ENCODE measurements at places on chromosomes 4 and X.

DNA sequence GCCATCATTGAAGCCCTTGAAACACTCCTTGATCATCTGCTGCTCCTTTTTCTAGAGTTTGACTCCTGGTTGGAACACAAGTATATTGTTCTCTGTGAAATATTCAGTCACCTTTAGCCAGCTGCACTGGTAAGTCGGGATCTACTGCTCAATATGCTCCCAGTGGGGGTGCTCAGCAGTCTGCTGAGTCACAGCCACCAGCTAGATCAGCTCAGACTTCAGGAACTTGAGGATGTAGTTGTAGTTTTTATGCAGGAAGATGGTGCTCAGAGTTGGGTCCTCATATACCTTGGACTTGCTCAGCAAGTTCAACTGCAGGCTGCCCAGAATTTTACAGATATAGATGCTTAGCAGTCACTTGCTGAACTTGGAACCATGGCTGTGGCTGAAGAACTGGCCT, 202.5 kb upstream of the RPL34 start:
- no peak for DNase-seq

DNA sequence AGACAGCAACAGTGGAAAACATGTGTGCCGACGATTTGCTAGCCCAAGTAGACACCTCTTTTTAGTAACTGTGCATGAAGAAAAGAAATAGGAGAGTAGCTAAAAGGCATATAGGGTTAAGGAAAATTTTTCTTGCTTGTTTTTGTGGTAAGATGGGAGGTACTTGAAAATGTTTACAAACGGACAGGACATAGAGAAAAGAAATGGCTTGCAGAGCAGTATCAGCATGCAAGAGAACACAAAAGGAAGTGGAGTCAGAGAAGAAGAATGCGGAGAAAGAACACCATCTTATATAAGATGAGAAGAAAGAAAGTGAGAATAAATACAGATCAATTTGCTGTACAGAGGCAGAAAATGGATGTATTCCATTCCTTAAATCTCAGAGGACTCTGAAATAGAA, 263.7 kb upstream of the ETNPPL start:
- no peak for DNase-seq

DNA sequence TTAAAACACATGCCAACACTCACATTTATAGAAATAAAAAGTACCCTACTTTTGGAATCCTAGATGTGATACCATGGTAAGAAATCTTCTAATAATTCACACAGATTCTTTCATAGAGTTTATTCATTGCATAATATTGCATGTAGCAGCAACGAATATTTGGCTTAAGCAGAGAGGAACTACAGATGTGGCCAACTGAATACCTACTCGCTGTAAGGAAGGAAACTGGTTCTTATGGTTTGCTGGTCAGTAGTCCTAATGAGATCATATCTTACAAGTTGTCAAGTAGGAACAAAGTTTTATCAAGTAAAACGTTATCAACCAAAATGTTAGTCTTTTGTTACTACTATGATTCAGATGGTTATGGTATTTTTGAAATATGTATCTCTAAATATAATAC, 996.1 kb downstream of the PDHA2 start:
- no peak for DNase-seq

GRCh38 chrX:46236411-46236810, 308.8 kb downstream of the ZNF674 start:
- DNase-seq: no peak

DNA sequence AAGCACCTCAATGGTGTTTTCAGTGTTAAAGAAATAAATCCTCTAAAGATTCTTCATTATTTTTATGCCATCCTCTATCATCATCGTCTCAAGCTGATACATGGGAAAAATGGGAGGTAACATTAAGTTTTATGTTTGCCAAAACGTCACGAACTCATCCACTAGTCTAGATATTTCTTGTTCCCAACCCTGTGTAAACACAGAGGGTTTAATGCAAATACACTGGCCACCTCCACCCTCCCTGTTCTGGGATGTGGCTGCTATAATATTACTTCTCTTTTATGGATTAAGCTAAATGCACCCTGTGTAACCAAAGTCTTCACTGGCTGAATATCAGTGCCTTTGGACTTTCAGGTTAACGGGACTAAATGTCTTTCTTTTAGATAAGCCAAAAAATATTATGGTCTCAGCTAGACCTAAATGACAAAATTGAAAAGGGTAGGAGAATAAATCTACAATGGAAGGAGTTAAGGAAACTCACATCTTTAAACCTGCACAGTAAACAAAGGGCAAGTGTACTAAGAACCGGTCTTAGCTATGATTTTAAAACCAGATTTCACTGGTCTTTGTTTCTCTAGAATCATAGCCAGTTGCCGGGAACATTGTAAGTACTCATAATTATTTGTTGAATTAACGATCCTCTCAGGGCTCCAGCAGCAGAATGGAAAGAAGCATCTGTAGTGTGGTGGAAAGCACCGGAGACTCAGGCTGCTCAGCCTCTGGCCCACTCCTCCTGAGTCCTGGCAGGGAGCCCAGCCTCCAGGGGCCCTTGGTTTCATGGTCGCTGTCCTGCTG, 103.5 kb upstream of the NOCT start:
- DNase-seq: no peak

DNA sequence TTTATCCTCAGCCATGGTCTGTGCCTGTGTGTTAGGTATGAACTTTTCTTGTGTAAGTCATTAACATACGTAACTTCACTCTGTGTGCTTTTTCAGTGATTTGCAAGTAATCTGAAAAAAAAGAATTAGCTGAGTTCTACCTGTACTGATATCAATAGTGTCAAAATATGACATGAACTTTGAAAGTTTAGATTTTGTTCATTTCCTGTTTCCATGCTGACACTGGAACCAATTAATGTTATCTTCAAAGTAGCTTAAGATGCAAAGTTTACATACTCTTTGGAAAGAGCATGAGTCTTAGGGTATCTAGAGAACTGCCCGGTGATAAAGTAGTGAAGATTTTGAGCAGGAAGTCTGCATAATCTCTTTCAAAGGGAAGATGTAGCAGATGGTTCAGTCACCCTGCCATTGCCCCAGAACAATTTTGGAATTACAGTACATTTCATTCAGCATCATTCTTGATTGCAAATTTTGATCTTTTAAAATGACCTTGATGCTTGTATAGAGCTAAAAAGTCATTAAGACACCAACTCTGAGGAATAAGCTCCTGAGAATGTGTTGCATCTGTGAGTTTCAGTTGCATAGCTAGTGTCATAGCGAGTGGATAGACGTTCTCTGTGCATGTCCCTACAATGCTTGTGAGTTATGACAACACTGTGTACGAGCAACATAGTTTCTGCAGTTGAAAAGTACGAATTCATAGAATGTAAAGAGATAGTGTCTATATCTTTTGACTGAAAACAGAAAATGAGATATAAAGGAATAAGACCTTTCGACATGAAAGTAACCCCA, 130.5 kb downstream of the PTTG2 start:
- DNase-seq: no peak

DNA sequence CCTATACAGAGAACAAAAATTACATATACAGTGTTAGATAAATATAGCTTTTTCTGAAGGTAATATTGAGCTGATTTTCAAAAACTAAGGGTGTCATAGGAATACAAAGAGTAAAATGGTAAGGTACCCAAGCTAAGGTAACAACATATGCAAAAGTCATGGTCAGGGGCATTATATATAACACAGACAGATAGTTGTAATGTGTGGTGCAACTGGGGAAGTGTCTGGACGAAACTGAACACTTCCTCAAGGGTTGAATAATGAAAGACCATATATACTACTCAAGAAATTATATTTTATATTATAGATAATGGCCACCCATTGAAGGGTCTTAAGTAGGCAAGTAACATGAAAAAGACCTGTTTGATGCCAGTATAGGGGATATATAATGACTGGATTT, 262.1 kb upstream of the CXXC4 start:
- no peak for DNase-seq

- no peak for DNase-seq
Observed at GRCh38 chr4:17094876-17095210, 196.4 kb upstream of the LDB2 start.

DNA sequence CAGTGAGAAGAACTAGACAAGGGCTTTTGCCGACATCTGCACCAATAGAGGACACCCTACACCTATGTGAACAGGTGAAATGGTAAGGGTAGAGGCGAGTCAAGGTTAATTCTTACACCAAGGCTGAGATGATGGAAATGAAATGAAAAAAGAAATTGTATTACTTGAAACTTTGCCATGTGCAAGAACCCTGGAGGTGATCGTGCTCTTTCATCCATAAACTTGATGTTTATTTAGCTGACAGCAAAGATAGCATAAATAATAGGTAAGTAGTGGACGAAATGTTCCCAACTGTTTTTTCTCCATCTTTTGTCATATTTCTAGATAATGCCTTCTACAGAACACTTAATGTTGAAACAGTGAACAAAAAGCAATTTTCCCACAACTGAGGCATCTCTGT, 162.5 kb downstream of the BANK1 start:
- no peak for DNase-seq

DNA sequence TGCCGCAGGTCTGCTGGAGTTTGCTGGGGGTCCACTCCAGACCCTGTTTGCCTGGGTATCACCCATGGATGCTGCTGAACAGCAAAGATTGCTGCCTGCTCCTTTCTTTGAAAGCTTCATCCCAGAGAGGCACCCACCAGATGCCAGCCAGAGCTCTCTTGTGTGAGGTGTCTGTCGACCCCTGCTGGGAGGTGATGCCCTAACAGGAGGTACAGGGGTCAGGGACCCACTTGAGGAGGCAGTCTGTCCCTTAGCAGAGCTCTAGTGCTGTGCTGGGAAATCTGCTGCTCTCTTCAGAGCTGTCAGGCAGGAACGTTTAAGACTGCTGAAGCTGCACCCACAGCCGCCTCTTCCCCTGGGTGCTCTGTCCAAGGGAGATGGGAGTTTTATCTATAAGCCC, 162.7 kb downstream of the NAF1 start:
- no peak for DNase-seq

GRCh38 chr4:37812713-37813112, 13.8 kb upstream of the PGM2 start:
- DNase-seq: no peak

- DNase-seq: no peak
Observed at GRCh38 chrX:15391850-15392249, 7.6 kb upstream of the VEGFD start.

DNA sequence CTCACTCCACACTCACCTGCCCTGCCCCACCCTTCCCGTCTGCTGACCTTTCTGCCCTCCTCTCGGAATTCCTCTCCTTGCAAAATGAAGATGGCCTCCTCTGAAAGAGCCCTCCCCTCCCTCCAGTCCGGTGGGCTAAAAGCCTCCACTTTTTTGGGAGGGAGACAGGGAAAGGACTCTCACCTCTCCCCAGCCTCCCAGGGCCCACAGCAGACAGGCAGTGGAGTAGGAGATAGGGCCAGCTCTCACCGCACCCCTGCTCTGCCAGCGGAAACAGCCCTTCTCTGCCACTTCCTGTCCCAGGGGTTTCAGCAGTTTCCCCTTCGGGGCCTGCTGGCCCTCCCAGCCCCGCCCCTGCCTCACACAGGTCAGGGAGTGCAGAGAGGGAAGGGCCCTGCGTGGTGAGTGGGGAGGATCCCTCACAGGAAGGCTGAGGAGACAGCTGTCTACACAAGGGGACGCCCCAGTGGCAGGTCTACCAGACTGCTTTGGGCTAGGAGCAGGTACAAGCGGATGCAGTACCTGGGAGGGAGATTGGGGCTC, 18.2 kb downstream of the ELF4 start:
- peak; percentile 65 for DNase-seq

DNA sequence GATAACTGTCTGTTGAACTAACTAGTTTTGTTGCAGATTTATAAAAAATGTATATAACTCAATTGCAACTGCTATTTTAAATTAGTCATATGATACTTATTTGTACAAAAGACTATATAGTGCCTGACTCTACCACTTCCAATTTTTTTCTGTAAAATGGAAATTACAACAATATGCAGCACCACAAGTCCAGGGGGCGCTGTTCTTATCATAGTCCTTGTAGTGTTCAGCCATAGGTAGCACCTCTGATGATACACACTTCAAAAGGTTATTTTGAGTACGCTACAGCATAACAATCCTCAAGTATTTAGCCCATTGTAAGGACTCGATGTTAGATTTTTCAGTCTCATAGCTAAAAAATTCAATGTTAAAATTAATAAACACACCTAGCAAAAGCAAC, 174.9 kb downstream of the CORIN start:
- DNase-seq: peak; percentile 18

GRCh38 chrX:69428216-69428615, 75.9 kb upstream of the NALF2 start:
- DNase-seq: no peak

GRCh38 chr4:56937262-56937661, 29.6 kb downstream of the REST start:
- no peak for DNase-seq

GRCh38 chr4:153758688-153759406, 977 bp downstream of the RNF175 start:
- DNase-seq: peak; percentile 17

DNA sequence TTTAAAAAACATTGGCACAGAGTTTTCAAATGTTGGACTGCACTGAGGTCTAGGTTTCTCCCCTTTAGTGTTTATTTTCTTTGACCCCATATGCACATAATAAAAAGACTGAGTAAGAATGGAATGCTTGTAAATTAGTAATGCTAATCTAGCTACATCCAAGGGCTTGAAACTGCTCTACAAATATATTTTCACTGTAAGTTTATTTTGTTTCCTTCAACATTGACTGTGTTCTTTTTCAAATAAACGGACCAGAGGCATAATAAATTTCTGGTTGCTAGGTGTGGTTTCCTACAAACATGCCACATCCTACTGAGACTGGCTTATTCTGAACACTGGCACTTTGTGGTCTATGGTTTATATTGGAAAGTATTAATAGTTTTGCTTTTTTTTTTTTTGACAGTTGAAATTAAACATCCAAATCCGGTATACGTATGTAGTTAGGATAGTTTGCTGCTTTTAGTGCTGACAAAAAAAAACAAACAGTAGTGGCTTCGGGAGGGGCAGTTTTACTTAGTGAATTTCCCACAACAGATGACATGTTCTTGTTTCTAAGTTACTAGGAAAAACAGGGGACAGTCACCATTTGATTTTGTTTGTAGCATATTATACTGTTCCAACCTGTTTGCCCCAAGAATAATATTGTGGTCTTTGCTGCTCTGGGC, 13.2 kb downstream of the CA5B start:
- no peak for DNase-seq

- DNase-seq: no peak
Observed at GRCh38 chr4:100962698-100963097, 384.6 kb downstream of the PPP3CA start.

- no peak for DNase-seq
Observed at GRCh38 chr4:92789741-92790140, 486.0 kb downstream of the GRID2 start.

- no peak for DNase-seq
Observed at GRCh38 chrX:140425712-140426395, 79.0 kb downstream of the SOX3 start.

- DNase-seq: no peak
Observed at GRCh38 chr4:90118527-90119195, 8.5 kb upstream of the CCSER1 start.

DNA sequence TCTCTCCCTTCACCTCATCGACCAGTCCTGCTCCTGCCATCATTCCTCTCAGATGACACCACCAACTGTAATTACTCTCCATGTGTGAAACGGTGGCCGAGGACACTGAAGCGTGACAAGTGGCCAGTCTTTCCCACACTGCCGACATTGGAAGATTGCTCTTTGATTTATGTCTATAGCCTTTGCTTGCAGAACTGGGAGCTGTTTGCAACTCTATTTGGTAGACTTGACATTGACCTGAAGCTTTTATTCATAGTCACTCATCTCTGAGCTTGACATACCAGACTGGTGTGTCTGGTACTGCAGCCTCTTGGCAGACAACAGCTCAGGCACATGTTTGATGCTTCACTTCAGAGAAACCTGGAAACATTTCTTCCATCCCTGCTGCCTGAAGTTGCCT, 121.8 kb upstream of the GALNT7 start:
- no peak for DNase-seq

GRCh38 chr4:7003879-7004240, 39.3 kb upstream of the TADA2B start:
- DNase-seq: no peak
